NCI-H2081 treated with DMSO at 0.1 percent for 48 hours (cell line): ENCODE measurements at places on chromosomes 7 and 10.

GRCh38 chr7:131431289-131431688 lies 103.6 kb downstream of the MKLN1 start:
- peak; percentile 42 for DNase-seq

DNA sequence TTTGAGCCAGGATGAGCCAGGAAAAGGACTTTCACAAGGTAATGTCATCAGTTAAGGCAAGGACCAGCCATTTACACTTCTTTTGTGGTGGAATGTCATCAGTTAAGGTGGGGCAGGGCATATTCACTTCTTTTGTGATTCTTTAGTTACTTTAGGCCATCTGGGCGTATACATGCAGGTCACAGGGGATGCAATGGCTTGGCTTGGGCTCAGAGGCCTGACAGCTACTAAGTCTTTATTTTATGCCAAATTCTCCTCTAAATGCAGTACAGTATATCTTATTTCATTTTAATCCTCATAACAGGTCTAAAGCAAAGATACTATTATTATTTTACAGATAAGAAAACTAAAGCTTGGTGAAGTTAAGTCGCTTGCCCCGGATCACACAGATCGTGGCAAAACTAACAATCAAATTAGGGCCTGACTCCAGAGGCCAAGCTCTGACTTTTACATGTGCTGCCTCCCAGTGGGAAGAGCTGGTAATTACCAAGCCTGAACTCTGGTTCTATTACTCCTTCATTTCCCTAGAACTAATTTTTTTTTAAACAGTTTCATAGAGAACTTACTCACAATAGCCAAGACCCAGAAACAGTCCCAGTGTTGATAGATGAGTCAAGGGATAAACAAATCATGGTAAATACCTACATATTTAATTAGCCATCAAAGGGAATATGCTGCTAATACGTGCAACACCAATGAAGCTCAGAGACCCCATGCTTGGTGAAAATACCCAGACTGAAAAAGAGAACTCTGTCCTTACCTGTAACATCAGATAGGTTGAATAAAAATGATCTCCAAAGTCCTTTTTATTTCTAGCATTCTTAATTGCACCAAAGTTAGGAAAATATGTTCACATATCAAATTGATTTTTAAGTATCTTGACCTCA lies 35.4 kb downstream of the C7orf25 start:
- DNase-seq = no peak

DNA sequence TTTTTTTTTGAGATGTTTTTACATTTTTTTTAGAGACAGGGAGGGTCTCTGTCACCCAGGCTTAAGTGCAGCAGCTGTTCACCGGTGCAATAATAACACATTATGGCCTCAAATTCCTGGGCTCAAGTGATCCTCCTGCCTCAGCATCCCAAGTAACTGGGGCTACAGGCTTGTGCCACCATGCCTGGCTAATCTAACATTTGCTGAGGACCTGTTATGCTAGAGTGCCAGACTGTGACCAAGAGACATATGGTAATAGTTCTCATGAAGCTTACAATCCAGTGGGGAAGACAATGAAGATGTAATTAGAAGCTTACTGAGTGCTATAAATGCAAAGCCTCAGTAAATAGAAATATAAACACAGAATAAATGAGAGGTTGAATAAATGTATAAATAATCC lies 17.6 kb upstream of the ORC5 start:
- no peak for DNase-seq

DNA sequence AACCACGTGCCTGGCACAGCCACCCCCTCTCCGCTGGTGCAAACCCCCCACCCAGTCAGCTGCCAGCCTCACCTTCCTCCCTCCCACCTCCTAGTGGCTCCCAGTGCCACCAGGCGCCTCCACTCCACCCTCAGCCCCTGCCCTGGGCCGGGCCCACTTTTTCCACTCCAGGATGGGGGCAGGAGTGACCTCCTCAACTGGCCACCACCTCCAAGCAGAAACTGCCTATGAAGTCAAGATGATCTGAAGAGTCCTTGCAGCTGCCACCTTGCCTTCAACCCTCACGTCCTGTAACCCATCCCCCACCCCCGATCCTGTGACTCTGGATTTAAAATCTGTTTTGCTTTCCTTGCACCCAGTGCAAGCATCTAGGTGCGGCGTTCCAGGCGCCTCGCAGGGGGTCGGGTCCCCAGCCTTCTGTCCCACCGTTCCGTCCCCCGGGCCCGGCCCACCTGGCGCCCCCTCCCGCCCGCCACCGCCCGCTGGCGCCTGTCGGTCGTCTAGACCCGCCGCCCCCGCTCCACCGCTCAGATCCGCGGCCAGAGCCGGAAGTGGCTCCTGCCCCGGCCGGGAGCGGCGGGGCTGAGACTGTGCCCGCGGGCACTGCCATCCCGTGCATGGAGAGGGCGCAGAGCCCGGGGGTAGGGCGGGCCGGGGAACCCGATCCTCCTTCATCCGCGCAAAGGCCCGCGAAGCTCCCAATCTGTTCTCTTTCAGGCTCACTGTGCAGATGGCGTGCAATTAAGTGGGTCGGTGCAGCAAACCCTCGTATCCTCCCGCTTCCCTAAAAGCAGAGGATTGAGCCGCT lies 51.2 kb upstream of the GTF2I start:
- DNase-seq = no peak
